ENCODE measurements at places on chromosomes 11 and 22.

DNA sequence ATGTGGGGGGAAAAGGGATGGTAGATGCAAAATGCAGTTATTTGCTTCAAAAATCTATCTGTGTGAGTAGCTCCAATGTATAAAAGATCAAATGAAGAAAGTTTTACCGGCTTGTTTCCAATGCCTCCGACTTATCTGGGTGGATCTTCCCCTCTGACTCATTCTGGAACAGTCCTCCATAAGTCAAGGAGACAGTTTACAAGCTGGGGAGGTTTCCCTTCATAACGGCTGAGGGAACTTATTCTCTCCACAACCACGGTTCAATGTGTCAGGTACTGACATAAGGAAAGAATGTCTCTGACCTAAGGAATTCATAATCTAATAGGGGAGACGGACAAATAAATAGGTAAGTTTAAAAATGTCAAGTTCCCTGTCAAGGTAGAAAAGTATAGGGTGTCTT is 49.7 kb upstream of the BIRC3 start:
- DNase-seq: peak; percentile 69

- peak; percentile 61 for DNase-seq
Observed at GRCh38 chr11:78039919-78040671, 17.0 kb upstream of the KCTD14 start.

DNA sequence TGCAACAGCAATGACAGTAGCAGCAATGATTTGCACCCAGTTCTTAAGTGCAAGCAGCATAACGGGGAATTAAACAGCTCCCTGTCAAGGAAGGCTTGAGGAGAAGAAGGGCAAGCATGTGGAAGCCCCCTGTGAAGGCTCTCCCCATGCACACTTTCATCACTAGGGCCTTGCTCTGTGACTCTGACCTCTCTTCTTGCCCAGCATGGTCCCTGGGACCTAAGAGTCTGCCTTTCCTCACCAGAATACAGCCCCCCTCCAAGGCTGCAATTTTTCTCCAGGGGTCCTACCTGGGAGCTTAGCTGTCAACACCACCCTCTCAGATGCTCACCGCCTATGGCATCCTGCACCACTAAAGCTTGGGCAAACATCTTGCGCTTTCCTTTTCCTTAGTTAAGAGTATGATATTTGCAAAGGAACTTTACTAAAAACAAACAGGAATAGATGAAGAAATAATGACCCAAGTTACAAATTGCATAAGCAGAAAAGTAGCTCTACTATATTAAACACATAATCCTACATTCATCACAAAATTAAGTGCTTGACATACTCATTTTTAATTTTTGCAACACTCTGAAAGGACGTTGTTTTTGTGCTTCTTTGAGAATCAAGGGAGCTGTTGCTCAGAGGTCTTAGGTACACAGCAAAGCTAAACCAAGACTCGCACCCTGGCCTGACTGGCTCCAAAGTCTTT is 187.6 kb downstream of the ADAMTS15 start:
- DNase-seq: no peak

DNA sequence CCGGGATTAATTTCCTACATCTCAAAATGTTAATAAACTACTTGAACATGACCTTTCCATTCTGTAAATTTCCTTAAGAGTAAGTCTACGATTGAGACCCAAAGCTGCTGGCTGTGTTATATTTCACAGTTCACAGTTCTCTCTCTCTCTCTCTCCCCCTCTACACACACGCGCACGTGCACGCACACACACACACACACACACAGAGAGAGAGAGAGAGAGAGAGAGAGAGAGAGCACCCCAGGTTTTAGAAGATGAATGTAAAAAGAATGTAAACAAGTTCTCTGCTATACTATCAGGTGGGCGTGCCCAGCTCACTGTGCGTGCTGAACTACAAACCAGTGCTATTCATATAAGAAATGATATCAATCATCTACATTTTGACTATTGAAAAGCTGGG is 3.3 kb downstream of the BDNF start:
- DNase-seq: no peak

- DNase-seq: no peak
Observed at GRCh38 chr11:2669634-2670469, 29.9 kb downstream of the KCNQ1OT1 start.

DNA sequence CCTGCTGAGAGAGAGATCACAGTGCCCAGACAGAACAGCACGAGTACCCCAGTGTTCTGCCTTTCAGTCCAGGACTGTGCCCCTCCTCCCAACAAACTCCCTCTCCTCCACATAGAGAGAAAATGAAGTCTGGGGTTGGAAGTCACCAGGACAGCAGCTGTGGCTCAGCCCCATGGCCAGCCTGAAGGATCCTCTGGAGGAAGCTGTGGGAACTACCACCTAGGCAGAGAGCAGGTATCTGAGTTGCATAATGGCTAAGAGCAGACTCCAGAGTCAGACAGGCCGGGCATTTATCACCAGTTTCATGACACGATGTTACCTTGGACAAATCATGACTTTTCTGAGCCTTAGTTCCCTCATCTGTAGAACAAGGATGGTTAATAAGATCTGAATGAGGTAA is 61.2 kb upstream of the RRAS2 start:
- no peak for DNase-seq

DNA sequence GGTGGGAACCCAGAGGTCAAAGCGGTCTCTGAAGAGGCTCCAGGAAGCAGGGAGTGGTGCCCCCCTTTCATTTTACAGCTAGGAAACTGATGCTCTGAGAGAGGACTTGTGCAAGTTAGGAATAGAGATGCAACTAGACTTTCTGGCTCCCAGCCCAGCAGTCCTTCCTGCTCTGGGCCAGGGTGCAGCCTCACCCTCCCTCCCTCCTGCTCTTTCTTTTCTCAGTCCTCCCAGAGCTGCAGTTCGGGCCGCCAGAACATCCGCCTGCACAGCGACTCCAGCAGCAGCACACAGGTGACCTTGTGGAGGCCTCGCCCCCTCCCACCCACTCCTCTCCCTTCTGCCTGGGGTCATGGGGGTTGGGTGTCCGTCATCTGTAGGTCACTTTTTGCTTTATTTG is 51.5 kb downstream of the LHFPL7 start:
- DNase-seq: no peak

DNA sequence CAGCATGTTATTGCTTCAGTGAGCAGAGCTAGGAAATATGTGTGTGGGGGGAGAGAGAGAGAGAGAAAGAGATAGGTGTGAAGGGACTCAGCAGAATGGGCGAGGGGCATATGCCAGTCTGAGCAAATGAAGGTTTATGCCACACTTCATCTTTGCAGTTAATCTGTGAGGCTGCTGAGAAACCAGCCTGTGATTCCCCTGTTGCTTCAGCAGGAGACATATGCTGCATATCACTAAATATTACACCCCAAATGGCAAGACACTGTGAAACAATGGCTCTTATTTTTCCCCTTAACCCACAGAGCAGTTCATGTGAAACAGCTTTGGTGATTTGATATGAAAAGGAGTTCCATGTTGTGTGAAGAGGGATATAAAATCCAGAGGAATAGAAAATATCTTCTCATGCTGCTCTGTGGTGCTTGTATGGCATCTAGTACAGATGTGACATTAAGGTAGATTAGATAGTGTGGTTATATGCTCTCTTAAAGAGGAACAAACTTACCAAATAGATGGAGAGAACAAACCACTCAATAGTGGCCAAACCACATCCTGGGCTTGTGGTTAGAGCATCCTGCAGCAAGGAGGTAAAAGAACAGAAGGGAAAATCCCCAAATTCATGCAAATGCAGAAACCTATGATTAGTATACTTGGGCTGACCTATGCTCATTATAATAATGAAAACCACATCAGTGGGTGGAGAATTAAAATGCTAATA is 864.2 kb downstream of the FAM181B start:
- DNase-seq: no peak

GRCh38 chr11:70470127-70470526 is 71.8 kb downstream of the CTTN start:
- DNase-seq: no peak

GRCh38 chr11:119285431-119285830 is 31.5 kb downstream of the MCAM start:
- no peak for DNase-seq

GRCh38 chr11:118240999-118241763 is 11.0 kb downstream of the MPZL3 start:
- no peak for DNase-seq

- DNase-seq: no peak
Observed at GRCh38 chr22:48605856-48606481, 1221.7 kb downstream of the BRD1 start.

DNA sequence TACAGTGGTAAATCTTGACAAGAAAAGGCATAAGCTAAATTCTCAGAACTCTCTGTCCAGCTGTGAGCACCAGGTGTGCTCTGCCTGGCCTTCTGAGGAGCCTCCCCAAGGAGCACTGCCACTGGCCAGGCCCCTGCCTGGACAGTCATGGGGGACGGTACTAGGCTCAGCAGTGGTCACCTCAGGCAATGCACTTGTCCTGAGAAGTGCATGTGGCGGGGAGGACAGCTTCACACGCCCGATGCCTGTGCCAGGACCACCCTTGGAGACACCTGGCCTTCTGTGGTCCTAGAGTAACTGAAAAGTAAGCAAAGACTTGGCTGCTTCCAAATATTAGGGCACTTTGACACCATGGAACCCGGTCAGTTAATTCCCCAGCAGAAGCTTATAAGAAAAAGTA is 28.6 kb upstream of the SCGB1A1 start:
- DNase-seq: no peak

DNA sequence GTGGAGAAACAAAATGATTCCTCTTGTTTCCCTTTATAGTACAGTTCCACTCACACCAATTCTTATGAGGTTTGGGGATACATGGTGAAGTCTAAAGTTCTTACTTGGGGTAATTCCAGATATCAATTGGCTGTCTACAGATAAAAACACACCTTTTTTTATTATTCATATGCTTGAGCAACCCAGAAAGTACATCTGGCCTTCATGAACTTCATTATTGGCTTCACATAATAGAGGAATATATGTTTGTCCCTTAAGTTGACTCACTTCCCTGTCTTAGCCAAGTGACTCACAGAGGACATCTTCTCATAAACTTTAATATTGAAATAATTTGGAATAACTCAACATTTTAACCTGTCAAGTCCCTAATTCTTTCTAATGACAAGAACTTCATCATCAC is 36.3 kb upstream of the SOX6 start:
- no peak for DNase-seq

GRCh38 chr11:128343135-128343514 is 244.2 kb downstream of the ETS1 start:
- DNase-seq: no peak

DNA sequence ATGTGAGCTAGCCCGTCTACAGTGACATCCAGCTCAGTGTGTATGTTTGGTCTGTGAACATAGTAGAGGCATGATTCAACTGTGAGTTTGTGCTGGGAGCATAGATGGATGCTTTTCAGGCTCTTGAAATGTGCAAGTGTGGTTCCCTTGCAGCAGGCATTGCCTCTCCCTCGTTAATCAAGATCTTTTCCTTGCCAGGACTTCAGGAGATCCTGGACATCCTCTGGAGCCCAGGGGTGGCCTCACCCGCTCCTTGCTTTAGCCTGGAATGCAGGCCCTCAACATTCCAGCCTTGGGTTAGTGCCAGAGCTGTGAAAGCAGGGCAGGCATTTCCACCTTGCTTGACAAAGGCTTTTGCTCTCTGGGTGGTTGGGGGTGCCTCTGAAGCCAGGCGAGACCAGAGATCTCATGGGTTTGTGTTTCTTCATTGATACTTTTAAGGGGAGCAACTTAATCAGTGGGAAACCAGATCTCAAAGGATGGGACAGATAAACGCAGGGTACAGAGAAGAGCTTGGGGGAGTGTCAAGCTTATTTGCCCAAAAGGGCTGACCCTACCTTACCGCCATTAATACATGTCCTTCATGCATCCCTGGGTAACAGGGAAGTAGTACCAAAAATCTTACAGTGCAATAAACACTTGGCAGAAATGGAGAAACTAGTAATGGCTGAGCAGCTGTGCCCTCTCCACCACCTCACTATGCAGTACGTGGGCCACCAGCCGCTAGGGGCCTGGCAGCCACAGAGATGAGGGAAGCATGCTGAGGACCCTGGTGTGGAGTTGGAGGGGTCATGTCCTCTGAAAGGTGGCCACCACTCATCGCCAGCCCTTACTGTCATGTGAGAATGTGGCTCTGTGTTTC is 72.1 kb downstream of the PTPRJ start:
- no peak for DNase-seq

DNA sequence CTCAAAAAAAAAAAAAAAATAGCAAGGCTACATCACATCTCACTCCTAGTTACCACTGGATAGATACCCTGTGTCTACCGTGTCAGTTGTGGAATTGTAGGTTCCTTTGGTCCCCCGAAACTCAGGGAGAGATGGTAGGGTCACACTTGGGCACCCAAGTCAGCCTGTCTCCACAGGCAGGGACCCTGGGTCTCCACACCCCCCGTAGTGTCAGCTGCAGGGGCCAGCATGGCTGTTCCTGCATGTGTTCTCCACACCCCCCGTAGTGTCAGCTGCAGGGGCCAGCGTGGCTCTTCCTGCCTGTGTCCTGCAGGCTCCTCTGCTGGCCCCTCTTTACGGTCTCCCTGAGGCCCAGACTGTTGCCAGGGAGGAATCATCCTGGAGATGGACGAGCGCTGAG is 282.1 kb downstream of the BRD1 start:
- DNase-seq: no peak
